ENCODE measurements at places on chromosomes 11 and 22. TPM values are rescaled to one million over a fixed set of nuclear protein-coding genes. Genes with fewer than 3 reads are reported as not detected.
A peak's percentile ranks its signal among the peaks of the same experiment; 100 is the strongest.

Gene CHADL
- total RNA-seq = 1.1 TPM

DNA sequence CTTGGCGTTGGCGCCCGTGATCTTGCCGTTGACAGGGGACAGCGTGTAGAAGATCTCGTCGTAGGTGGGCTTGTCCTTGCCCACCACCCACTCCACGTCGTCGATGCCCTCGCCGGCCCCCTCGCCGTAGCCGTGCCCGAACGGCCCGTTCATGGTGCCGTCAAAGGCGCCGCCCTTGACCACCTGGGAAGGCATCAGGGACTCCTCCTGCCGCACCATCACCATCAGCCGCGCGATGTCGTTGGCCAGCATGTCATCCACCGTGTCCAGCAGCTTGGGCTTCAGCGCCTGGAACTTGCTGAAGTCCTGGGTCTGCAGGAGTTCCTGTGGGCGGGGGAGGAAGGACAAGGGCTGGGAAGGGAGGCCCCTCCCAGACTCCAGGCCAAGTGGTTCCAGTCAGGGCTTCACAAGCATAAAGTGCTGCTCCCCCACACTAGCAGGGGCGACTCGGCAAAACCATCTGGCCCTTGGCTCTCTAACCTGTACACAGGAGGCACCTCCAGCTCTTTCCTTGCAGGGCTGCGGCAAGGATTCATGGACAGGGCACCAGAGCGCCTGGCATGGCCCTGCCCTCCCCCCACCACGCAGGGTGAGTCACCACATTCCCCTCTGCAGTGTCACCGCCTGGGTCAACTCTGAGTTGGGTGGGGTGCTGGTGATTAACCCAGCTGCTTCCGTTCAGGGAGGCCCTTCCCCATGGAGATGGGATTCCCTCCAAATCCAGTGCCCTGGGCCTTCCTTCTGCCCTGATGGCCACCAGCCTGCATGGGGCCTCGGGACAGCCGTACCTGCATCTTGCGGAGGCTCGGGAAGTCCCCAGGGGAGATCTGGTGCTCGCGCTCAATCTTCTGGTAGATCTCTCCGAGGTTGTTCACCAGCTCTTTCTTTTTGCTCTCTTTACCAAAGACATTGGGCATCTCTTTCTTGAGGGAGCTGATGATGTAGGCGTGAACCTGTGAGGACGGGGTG, 10.4 kb upstream of the CDC42BPG start:
- peak; percentile 97 for DNase-seq

- DNase-seq = no peak
Measured at GRCh38 chr11:72411623-72412419, 22.5 kb downstream of the CLPB start.

Gene WNT11
- total RNA-seq = not detected

DNA sequence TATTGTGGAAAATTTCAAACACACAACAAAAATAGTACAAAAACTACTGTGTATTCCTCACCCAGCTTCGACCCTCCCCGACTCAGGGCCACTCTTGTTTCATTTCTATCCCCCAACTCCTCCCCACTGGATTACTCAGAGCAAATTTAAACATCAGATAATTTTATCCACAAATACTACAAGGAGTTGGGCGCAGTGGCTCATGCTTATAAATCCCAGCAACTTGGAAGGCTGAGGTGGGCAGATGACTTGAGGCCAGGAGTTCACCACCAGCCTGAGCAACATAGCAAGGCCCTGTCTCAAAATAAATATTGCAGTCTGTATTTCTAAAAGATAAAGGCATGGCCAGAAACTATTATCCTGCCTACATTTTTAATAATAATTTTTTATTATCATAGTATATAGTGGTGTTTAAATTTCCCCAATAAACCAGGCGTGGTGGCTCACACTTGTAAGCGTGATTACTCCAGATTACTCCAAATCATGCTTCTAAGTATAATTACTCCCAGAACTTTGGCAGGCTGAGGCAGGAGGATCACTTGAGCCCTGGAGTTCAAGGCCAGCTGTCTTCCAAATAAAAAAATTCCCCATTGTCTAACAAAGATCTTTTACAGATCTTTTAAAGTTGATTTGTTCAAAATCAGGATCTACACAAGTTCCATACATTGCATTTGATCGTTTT, 39.8 kb downstream of the LRRC32 start:
- peak; percentile 25 for DNase-seq

- DNase-seq = no peak
Measured at GRCh38 chr22:30175690-30176288, 70.8 kb downstream of the LIF start.

DNA sequence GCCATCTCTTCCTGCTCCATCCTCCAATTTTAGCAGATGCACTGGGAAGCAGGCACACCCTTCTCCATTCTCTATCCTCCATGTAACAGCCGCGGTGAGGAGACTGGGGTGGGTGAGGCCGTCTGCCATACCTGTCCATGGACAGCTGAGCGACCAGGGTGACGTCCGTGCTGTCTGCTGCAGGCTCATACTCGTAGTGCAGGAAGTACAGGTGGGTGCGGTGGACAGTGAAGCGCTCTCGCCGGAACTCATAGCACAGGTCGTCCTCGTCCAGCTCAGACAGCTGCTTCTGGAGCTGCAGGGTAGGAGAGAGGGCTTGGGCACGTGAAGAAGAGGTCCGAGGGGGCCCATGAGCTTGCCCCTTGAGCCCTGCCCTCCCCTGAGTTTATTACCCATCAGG, 257.8 kb upstream of the SYN3 start:
- no peak for DNase-seq

GRCh38 chr11:102422817-102423712, 29.5 kb downstream of the TMEM123 start:
- DNase-seq = no peak

- no peak for DNase-seq
Measured at GRCh38 chr22:38935023-38935422, 22.4 kb upstream of the APOBEC3A start.

- DNase-seq = no peak
Measured at GRCh38 chr11:119277660-119278059, 39.3 kb downstream of the MCAM start.

DNA sequence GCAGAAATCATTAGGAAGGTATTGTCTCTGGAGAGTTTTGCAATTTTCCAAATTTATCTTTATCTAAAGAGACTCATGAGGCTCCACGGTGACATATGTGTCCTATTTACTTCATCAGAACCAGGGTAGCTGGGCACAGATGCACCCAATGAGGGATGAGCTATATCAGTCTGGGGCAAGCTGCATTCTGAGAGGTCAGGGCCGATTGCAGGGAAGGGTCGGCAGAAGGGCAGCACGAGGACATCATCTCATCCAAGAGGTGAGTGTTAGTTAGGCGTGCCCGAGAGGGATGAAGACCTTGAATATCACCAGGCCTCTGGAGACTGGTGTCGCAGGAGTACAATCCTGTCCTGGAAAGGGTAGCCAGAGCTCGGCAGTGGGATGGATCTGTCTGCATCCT, 41.0 kb upstream of the SPON1 start:
- DNase-seq = no peak

Gene APOBEC3F
- 0.51 TPM for total RNA-seq

Gene B3GAT1
- total RNA-seq = not detected

GRCh38 chr11:102046841-102047240, 396 bp upstream of the CFAP300 start:
- peak; percentile 75 for DNase-seq

- peak; percentile 93 for DNase-seq
Measured at GRCh38 chr11:123239191-123240150, 44.4 kb upstream of the CLMP start.

GRCh38 chr22:19979712-19980493, 36.7 kb downstream of the ARVCF start:
- no peak for DNase-seq

- DNase-seq = no peak
Measured at GRCh38 chr11:61352038-61352437, 9.6 kb downstream of the CYB561A3 start.

GRCh38 chr22:35864545-35865165, 147.0 kb downstream of the APOL5 start:
- DNase-seq = peak; percentile 15

DNA sequence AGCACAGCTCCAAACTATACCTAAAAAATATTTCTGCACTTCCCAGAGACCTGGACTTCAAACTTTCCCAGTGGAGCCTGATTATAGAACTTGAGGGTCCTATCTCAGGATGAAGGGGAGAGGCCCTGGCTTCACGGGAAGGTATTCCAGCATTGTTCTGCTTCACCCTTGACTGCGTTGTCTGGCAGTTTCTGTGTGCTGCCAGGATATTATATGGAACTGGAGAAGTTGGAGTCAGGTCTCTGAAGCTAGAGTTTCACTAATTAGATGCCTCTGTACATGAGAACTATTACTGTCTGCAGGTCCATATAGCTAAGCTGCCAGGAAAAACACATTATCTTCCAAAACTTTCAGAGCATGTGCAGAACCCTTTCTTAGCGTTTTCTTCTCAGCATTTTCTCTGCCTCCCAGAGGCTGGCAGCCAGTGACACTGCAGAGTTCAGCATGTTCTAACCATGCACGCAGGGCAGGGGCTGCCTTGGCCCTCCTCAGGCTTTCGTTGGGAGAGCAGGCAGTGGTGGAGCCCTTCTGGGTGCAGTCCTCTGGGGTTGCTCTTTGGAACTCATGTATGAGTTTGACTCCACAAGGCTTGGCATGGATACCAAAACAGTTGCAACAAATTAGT, 99.3 kb downstream of the CWC15 start:
- DNase-seq = no peak

DNA sequence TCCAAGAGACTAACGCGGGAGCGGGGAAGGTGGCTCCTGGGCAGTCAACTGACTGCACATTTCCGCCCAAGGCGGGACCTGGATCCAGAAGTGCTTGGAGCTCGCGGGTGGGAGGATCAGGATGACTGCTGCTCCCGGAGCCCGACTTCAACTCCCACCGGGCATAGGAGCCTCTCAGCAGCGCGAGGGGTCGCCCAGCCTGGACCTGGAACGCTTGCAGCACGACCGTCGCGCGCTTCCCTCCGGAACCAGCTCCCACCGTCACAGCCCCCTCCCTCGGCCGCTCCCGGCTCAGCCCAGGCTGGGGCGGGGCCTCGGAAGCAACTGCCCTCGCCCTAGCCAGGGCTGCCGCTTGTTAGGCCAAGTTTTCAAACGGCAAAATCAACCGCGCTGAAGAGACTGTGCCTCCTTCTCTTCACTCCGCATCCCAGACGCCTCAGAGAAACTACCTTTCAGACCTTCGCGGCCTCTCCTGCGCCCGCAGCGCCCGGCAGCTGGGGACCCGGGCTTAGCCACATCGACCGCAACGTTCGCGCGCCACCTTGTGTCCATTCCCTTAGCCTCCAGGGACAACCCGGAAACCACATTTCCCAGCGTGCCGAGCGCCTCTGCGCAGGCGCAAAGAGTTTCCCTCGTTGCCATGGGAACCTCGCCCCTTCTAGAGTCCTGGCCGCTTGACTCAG, 14.0 kb downstream of the SSH3 start:
- peak; percentile 99 for DNase-seq

Gene C11orf91
- total RNA-seq = not detected

- DNase-seq = peak; percentile 53
Measured at GRCh38 chr11:19646308-19646707, 66.3 kb upstream of the NAV2 start.

Gene MEI1
- 2.2 TPM for total RNA-seq

DNA sequence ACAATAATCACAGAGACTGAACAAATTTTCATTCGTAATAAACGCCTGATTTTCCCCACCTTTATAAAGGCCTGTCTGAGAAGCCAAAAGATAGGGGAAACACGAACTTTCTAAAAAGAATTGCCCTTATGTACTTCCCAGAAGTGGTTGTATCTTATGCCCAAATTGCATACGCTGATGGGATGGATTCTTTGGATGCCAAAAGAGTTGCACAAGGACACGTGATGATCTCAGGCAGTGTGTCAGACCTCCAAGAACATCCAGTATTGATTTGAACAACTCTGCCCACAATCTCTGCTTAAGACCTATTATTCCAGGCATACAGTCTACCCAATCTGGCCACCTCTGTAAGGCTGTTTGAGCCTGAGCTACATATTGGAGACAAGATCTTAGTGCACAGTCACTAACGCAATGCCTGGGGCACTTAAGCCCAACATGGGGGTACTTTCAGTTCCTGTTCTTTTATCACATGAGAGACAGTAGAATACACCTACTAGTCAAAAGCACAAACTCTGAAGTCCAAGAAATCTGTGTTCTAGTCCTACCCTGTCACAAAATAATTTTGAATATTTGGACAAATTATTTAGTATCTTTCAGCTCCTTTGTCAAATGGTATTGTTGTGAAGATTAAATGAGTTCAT, 38.9 kb downstream of the OR10A6 start:
- DNase-seq = peak; percentile 85

Gene F2
- not detected for total RNA-seq

- DNase-seq = peak; percentile 51
Measured at GRCh38 chr11:7603031-7603781, 70.1 kb downstream of the CYB5R2 start.

Measured in GM23248 (cell line).